HS-27A (cell line): ENCODE measurements at places on chromosomes 7 and 10.

DNA sequence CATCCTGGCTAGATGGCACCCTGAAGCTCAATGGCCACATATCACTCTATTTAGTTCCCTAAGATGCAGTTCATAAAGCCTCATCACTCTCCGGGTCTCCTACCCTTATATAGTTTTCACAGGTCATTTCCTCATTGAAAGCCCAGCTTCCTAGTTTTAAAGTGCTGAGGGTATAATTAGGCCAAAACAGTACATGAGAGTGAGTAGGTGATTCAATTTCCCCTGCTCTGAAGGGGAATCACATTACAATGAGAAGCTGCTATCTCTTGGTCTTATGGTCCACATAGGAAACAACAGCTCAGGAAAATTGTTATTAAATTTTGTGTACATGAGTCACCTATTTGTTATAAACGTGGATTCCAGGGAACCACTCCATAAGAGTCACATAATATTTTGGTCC, 162.0 kb downstream of the SEMA3E start:
- no peak for DNase-seq

DNA sequence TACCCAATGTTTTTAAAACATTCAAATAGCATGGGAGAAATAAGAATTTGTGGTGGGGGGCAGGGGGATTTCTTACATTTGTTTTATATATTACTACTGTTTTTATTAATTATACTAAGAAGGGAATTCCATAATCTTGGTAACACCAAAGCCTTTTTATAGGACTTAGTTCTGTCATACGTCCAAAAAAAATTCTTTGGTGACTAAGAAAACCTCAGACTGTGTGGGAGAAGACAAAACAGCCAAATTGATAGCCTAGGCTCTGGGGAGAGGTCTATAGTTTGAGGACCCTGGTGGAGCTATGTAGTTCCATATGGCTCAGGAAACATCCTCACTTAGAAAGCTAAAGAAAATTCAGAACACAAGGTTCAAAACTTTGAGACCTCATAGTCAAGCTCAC, 23.4 kb downstream of the ACSM6 start:
- DNase-seq = no peak

GRCh38 chr7:5743803-5744202, 37.7 kb downstream of the RNF216 start:
- no peak for DNase-seq

GRCh38 chr7:158292948-158293347, 294.7 kb downstream of the PTPRN2 start:
- no peak for DNase-seq

DNA sequence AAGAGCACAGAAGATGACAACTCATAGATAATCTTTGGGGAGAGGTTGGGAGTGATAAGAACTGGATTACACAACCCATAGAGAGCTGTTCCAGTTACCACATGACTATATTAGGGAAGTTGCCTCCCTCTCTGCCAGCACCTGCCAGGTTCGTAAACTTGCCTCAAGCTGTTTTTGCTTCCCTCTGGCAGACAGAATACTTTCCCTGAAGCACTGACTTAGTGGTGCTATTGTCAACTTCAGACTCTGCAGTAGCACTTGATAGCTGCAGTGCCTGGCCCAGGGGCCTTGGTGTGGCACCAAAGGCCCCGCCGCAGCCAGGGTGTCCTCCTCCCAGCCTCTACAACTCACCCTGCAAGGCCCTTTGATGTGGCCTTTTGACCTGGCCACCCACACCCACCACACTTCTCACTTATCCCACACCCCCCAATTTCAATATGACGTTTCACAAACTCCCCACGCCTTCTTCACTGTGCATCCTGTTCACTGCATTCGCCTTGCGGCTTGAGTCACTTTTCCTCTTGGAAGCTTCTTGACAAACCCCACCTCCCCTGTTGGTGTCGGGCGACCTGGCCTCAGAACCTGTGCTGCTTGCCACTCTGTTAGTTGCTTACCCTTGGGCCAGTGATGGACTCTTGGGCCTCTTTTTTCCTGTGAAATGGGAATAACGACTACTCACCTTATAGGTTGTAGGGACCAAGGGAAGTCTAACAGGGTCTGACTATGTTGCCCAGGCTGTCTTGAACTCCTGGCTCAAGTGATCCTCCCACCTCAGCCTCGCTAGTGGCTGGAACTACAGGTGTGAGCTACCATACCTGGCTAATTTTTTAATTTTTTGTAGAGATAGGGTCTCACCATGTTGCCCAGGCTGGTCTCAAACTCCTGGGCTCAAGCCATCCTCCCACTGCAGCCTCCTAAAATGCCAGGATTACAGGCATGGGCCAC, 50.2 kb upstream of the PODXL start:
- DNase-seq = no peak

DNA sequence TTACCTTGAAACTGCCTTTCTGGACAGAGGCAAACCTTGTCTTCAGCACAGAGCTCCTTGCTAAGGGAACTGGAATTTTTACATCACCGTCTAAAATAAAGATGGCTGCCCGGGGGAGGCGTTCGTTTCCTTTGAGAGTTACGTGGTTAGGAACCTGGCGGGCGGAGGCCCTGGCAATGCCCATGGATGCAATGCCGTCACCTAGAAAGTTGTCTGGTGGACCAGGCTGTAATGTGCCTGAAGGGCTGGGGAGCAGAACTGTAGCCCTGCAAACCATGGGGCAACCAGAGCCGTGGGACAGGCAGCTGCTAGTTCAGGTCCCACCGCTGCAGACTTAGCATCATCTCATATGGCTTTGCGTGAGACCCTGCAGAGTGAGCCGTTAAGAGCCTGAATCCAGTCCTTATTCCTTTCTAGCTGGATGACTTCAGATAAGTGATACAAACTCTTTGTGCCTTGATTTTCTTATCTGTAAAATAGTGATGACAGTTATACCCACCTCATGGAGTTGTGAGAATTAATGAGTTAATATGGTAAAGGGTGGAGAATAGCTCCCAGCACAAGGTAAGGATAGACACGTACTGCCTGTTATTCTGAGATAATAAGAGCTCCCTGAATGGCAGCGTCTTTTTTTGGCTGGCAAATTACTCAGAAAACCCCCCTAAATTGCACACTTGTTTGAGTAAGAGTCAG, 219.7 kb downstream of the EMX2 start:
- no peak for DNase-seq

- no peak for DNase-seq
Measured at GRCh38 chr7:28865601-28866144, 92.5 kb downstream of the TRIL start.

GRCh38 chr10:120115959-120116358, 223.4 kb downstream of the SEC23IP start:
- no peak for DNase-seq

DNA sequence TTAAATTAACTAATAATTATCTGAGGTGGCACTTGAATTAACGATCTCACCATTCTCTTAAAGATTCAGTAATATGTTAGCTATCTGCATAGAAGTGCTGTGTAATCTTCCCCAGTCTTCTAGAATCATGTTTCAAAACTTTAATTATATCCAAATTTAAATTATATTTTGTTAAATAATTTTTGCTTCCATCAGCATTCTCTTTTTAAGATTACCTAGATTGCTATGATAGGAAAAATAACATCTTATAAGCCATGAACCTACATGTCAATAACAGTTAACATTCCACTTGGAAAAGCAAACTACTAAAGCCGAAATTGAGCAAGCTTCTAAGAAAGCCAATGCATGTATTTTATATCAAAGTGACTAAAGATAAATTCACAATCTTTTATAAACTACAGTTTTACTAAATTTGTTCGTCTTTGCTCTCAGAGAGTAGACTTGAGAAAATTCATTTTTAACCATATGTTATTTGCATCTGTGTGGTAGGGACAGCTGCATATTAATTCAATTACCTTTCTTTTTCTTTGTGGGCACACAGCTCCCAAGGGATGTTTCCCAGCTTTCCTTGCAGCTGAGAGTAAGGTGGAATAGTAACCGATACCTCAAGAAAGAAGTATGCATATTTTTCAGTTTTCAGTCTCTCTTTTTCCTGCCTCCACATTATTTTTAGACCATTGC, 105.4 kb upstream of the ABCB5 start:
- no peak for DNase-seq

DNA sequence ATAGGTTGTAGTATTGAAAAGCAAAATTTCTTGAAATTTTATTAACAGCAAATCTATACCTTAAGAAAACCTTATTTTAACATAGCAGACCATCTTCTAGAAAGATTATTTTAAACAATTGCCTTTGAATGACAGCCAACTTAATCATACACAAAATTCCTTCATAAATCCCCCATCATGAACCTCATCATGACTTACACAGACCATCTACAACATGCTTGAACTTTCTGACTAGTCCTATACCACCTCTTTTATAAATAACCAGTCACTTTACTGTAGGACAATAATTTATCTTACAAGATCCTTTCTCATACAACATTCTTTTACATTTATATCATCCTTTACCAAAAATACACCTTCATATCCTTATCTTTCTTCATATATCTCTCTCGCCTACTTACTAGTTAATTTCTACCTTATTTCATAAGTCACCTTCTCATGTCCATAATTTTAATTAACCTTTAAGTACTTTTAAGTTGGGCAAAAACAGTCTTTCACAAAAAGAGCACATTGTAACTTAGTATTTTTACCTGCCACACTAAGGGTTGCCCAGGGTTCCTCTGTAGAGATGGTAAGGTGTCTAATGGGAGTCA, 16.6 kb upstream of the PTN start:
- no peak for DNase-seq

- DNase-seq = no peak
Measured at GRCh38 chr7:55128693-55129394, 110.0 kb downstream of the EGFR start.

DNA sequence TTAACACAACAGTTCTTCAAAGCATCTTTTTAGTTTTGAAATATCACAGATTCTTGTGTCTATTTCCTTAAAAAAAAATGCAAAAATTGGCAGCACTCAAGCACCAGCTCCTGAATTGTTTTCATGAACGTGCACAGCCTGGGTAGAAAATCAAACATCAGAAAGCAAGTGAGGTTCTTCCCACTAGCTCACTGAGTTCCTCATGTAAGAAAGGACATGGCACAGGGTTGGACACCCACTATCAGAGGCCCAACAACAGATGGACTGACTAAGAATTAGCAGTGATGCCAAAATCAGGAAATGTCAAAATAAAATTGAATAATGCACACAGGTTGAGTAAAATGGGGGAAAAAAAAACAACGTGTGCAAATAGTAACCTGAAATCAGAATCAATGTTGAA, 146.8 kb downstream of the PCLO start:
- no peak for DNase-seq

GRCh38 chr10:113094114-113094486, 144.1 kb downstream of the TCF7L2 start:
- DNase-seq = no peak

- DNase-seq = no peak
Measured at GRCh38 chr10:90227786-90228185, 526.4 kb downstream of the KIF20B start.

- no peak for DNase-seq
Measured at GRCh38 chr7:89927762-89928161, 226.5 kb upstream of the STEAP1 start.

DNA sequence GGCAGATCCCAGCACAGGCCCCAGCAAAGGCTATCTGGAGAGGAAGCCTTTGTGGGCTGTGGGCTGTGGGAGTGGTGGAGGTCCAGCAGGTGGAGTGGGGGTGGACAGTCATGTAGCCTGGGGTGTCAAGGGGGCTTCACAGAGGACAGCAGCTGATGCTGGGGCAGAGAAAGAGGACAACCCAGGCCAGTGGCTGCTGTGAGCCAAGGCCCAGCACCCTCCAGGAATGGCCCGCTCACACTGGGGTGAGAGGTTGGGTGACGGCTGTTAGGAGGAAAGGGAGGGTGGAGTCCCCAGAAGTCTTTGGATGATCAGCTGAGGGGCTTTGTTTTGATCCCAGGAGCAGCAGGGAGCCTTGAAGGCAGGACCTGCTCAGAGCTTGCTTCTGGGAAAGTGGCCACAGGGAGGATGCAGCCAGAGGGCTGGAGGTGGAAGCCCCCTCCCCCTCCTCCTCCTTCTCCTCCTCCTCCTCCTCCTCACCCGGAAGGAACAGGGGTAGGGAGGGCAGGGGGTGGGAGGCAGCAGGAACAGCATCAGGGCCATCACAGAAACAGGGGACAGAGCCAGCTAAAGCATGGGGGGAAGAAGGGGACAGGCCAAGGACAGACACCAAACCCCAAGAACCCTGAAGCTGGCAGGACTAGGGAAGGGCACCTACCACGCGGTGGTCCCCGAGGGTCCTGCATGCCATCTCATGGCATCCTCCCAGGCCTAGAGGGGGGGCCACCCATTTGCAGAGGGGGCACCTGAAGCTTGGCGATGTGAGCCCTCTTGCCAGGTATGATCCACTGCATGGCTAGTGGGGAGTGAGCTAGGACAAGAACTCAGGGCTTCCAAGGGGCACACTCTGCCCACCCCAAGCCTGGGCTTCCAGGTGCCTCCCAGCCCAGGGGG, 144.9 kb downstream of the GRID1 start:
- DNase-seq = no peak

DNA sequence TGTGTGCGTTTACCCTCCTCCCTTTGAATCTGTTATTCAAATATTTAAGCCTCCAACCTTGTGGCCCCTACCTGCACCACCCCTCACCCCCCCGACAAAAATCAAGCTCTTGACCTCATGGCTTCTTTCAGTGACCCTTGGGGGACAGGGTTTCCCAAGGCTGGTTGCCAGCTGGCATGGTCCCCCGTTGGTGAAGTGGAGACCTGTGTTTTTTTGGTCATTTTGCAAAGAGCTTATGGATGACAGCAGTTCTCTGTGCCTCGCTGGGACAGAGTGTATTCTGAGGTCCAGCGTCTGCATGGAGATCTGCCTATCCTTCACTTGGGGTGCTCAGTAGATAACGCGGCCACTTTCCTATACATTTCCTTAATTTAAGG, 111.0 kb downstream of the TCF7L2 start:
- DNase-seq = no peak
